ENCODE measurements at places on chromosomes 3 and 15. TPM values are rescaled to one million over a fixed set of nuclear protein-coding genes. Genes with fewer than 3 reads are reported as not detected.

SLC51A gene
- not detected for total RNA-seq

ADCY5 gene
- total RNA-seq = 0.50 TPM

CAMKV gene
- total RNA-seq = 0.53 TPM

HEXA gene
- total RNA-seq = 144 TPM

OR5K2 gene
- total RNA-seq = not detected

Data from A549 treated with RU486 at 1 μM for 4 hours (cell line).